CMK (cell line): ENCODE measurements at places on chromosomes 2 and 18.

DNA sequence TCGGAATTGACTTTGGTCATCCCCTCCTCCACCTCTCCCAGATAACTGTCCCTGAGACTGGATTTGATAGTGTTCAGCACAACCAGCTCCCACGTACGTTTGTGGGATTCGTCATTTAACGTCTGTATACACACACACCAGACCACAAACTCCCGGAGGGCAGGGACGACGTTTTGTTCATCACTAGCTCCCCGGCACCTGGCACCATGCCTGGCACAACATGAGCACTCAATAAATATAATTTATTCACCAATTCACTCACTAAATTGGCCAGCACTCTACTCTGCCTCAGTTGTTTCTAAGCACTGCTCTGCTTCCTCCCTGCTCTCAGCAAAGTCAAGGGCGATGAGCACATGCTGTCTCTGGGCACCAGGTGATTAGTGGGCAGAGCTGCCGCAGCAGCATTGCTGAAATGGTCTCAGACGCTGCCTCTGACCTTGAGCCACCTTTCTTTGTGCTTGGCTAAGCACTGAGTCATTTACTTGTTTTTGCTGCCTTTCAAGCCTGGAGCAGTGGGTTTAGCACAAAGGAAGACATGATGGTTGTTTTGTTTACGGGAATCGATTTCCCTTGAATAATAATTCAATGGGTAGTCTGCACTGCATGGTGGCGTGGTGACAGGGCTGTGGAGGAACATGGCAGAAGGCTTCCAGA lies 19.3 kb upstream of the LOXHD1 start:
- no peak for DNase-seq

GRCh38 chr2:150997066-150997465 lies 264.6 kb downstream of the RBM43 start:
- no peak for DNase-seq

DNA sequence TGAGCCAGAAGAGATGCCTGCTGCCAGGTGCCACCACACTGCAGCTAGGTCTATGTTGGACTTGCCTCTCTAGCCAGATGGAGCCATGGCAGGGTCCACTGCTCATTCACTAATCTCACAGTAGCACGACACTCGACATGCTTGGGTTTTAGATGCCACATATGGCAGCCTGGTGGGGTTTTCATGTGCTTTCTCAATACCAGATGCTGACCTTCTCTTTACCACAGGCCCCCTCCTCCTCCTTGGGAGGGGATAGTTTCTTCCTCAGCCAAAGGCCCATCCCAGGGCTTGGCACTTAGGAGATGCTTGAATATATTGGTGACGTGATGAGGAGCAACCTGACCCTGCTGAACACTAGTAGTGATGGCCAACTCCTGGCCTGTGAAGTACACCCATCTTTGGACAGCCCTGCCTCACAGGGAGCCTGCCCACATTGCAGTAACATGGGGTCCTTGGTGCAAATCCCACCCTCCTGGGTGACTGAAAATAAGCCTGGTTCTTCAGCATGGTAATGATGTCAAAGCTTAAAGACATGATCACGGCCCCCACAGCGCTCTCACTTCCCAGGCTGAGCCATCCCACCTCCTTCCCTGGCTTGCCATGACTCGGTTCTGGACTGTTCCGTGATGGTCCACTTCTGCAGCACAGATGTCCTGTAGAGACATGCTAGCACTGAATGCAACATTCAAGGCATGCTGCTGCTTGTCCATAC lies 227.5 kb downstream of the SH3RF3 start:
- no peak for DNase-seq

DNA sequence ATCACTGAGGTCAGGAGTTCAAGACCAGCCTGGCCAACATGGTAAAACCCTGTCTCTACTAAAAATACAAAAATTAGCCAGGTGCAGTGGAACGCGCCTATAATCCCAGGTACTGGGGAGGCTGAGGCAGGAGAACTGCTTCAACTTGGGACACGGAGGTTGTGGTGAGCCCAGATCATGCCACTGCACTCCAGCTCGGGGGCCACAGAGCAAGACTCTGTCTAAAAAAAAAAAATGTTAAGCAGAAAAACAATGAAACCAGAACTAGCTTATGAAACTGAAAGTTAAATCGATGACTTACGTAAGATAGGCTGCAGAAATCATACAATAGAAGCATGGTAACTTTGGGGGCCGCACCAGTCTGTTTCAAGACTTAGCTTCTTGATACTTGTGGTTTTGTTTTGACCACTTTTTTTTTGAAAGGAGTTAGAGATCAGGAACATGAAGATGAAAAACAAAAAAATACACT lies 6.2 kb upstream of the GPR155 start:
- DNase-seq = no peak

GRCh38 chr2:232628466-232629128 lies 4.8 kb upstream of the EFHD1 start:
- DNase-seq = no peak

GRCh38 chr2:157800838-157801495 lies 75.2 kb downstream of the ACVR1 start:
- DNase-seq = no peak

DNA sequence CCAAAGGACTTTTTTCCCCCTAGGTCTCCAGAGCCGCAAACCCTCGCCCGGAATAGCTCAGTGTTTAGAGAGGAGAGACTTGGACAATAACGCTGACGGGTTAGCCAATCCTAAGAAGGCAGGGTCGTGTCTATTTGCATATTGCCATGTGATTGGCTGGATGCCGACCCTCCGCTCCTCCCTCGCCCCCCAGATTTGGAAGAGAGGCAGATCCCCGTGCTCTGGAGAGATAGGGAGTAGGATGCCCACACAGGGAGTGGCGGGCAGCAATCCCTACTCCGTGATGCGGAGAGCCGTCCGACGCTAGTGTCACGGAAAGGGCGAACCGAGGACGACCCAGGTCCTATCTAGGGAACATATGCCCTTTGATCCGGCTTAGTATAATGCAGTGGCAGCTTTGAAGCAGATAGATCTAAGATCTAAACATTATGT lies 1.4 kb downstream of the WNT6 start:
- DNase-seq = no peak

GRCh38 chr2:98539056-98539735 lies 69.1 kb downstream of the COA5 start:
- no peak for DNase-seq

DNA sequence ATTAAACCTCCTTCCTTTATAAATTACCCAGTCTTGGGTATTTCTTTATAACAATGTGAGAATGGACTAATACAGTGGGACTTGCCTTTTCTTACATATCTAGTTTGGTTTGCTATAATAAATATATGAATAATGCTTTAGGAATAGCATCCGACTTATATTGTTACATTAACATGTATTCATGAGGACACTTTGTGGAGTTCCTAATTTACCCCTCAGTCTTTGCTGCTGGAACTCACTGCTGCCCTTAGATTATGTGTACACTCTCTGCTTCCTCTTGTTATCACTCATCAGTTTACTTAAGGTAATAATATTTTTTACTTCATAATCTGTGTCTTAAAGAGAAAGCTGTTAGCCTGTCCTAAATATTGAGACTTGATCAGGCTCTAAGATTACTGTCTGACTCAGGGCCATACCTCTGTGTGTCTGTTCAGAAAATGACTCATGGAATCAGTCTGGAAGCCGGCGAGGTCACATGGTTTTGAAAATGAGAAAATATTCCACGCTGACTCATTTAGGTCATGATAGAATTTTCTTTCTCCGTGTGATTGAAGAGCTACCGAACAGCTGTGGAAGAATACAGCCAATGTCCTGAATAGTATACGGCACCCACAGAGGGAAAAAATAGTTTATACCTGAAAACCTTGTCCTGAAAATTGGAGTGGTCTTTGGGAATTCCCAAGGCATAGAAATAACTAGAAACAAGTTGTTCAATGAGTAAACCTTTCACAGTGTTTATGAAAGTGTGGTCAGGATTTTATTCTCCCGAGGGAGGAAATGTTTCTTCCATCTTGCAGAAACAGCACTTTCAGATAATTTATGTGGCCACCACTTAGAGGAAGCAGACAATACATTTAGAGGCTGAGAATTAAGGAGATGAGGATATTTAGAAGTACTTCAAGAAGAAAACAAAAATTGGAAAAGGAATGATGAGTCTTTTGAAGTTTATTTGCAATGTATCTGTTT lies 156.4 kb downstream of the DSEL start:
- no peak for DNase-seq

DNA sequence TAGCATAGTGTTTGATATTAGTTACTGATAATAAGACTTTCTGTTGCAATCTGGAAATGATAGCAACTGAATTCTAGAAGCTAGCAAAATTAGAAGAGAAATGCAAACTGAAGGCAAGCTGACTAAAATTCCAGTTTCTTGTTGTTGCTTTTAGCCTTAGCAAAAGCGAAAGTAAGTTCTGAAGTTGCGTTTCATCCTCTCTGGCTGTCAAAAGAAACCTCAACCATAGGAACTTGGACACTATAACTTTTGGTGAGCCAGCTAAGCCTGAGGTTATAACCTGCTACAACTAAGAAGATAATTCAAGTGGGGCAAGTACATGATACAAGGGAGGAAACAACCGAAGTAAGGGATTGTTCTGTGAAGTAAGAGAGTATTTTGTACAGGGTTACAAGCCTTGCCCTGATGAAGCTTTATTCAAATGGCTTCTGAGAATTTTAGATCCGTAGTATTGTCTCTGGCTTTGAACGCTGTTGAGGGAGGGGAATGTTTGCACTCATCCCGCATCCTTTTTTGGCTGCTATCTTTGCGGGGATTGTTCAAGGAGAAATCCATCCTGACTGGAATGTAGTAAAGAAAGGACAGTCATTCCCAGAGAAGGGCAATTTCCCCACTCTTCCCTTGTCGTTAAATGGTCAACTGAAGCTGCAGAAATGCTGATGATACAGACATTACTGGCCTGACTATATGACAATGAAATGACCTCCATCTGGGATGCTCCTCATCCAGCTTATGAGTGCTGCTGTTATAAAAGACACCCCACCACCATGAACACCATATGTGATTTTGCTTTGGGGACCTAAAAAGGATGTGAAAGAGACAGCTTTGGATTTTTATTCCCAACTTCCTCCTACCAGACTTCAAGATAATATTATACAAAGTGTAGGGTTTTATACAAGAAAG lies 7.0 kb upstream of the TMX3 start:
- no peak for DNase-seq

DNA sequence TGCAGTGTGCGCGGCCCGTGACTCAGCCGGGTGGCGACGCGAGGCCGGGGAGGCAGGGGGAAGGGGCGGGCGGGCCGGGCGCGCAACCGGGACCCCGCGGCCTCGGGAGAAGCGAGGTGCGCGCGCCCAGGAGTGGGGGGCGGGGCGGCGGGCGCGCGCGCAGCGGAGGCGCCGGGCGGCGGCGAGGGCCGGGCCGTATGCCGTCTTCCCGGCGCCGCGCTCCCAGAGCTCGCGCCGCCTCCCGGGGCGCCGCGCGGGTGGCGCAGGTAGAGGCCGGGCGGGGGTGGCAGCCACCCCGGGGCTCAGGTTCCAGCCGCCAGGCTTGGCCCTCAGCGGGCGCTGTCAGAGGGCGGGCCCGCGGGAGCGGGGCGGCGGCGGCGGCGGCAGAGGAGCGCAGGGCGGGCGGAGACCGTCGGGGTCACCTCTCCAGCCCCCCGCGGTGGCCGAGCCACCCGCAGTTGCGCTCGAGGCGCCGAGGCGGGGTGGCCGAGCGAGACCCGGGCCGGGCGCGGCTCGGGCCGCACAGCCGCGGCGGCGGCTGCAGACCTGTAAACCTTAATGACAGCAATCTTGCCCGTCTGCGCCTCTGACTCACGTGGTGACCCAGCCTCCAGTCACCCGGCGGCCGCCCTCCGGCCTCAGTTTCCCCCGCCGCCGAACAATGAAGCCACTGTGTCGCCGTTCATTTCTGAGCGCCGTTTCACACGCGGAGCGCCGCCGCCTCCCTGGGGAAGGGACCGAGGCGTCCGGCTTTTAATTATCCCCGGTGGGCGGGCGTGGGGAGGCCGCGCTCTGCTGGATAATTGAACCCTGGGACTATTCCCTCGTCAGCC lies 25.3 kb upstream of the SMAD7 start:
- DNase-seq = no peak

DNA sequence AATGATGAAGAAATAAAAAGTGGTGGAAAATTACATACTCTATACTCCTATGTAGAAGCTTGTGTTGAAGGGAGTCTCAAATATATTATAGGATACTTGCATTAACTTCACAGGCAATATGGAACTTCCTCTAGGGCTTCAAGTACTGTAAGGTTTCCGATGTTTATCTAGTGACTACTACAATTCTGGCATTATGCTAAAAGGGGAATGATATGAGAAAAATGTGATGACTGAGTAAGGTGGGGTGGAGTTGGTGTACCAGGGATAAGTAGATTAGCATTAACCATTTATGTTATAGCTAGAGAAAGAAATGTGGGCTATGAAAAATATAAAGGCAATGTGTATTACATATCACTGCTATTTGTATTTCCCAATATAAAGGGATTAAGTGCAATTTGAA lies 229.5 kb downstream of the DCC start:
- no peak for DNase-seq

DNA sequence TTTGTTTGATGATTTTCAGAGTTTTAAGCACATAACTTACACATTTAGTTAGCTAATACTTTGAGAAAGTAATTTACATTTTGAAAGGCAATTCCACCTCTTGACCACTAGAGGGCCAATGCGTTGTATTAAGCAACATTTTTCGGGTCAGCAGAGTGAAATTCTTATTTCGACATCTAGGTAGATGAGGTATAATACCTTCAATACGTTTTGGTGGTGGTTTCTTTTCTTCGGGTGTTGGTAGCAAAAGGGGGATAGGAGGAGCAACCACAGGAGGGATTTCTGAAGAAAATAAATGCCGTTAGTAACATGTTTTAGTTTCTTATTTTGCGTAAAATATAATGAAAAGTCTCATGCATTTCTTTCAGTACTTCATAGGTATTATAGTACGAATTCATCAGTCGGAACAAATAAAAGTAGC lies 106.3 kb downstream of the TTN start:
- no peak for DNase-seq

DNA sequence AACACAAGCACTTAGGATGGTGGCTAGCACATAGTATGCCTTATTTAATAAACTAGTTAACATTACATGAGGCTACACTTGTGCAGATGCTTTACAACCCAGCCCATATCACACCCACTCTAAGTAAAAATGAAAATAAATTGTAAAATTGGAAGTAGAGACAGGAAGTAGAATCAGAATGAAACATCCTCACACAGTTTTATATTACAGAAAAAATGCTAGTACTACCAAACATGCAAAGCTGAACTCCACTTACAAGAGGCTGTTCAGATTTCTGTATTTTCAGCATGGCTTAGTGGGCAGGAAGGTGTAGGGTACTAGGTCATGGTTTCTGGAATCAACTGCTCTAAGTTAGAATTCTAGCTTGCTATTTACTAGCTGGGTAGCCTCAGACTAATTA lies 18.2 kb upstream of the CRIM1 start:
- no peak for DNase-seq

- no peak for DNase-seq
Measured at GRCh38 chr2:26302846-26303245, 43.1 kb upstream of the SELENOI start.

- DNase-seq = no peak
Measured at GRCh38 chr2:173567493-173567892, 212.8 kb downstream of the CDCA7 start.

DNA sequence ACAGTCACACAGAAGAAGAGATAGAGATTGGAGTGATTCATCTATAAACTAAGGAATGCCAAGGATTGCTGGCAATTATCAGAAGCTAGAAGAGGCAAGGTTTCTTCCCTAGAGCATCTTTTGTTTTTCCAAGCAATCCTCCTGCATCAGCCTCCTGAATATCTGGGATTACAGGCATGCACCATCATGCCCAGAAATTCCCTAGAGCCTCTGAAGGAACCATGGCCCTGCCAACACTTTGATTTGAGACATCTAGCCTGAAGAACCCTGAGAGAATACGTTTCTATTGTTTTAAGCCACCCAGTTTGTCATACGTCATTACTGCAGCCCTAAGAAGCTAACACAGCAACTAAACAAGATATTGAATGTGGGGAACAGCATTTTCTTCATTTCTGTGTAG lies 525.0 kb downstream of the ERBB4 start:
- no peak for DNase-seq
